ENCODE measurements at places on chromosomes 5 and 9.

GRCh38 chr9:27194401-27195091 lies 85.5 kb downstream of the TEK start:
- no peak for DNase-seq

GRCh38 chr5:103393101-103393754 lies 134.7 kb downstream of the MACIR start:
- DNase-seq, result no peak

DNA sequence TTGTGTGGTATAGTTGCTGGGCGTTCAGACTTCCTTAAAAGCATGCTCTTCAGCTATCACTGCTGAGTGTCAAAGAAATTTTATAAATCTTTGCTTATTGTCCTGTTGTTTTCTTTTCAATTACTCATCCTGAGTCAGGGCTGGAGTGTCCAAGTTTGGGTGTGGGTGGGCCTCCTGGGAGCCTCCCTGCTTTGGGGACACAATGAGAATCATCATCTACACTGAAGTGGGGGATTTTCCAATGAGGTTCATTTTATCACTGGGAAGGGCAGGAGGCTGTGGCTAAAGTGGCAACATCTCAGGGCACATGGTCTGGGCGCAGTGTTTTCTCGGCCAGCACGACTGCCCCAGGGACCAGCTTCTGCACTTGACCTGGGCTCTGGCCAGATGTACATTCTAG lies 19.5 kb downstream of the GFPT2 start:
- DNase-seq, result no peak

DNA sequence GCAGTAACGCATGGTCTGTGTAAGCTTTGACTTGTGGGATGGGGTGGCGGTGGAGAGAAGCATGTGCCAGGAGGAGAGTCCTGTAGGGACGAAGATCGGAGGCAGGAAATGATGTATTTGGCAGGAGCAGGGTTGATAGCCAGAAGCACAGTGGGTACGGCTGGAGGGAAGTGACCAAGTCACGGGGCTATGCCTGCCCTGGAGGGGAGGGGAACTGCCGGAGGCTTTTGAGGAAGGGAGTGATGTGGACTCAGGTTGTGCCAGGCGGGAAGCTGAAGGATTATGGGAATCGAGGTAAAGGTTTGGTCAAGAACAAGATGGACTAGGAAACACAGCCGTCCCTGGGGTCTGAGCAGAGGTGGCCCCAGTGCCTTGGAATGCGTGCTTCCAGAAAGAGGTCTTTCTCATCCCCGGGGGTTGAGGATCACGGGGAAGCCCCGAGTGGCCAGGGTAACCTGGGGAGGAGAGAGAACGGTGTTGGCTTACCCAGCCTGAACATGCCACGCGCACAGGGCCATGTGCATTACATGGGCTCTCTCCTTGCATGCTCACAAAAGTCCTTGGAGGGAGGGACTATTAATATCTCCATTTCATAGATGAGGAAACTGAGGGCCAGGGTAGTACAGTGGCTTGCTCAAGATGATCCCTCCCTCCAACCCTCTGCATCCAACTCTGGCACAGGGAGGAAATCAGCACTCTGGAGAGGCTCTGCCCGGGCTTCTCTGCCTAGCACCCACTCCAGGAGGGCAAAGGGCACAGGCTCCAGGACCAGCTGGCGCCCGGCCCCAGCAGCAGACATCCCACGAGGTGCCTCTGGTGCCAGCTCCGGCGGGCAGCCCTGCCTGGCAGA lies 253.8 kb downstream of the PBX3 start:
- no peak for DNase-seq

DNA sequence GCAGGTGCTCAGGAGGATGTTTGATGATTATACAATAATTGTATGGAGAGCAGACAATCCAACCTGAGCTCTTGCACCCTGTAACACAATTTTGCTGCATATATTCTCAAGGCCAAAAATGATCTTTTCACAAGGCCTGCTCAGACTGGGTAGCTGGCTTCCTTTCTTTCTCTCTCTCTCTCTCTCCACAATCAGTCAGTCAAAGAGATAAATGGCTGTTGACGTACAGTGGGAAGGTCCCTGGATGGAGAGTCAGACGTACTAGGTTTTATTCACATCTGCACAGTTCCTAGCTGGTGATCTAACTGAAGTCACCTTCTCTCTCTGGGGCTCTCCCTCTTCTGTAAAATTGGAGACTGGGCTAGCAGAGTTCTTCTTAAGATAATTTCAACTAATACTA lies 19.8 kb downstream of the SLC36A2 start:
- DNase-seq, result no peak

- no peak for DNase-seq
Measured at GRCh38 chr5:68968429-68968828, 125.4 kb upstream of the SLC30A5 start.

DNA sequence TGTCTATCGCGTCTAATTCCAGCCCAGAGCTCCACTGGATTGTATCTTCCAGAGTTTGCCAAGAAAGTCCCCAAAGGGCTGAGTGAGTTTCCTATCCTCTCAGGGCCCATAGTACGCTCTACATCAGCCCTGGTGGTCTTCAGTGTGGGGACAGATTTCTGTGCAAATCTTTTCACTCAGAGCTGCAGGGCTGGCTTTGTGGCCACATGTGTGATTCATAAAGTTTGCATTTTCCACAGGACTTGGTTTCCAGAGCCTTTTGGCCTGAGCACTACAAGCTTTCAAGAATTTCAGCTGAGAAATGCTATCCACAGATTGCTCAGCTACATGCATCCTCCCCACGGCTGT lies 76.7 kb upstream of the CXCL14 start:
- DNase-seq, result no peak

DNA sequence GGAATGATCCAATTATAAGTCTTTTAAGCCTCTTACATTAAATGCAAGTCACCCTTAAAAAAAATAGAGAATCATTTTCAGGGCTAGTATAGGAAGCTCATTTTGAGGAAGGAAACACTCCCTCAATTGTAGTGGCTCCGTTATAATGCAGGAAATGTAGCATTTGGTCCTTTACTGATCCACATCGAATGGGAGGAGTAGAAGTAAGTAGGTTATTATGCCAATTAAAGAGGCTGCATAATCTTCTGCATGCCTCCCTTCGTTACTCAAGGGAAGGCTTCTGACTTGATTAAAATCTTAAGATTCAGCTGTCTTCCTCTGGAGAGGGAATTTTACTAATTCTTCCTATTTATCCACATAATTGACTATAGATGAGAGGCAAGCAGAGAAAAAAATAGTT lies 579.2 kb upstream of the COX7C start:
- no peak for DNase-seq

DNA sequence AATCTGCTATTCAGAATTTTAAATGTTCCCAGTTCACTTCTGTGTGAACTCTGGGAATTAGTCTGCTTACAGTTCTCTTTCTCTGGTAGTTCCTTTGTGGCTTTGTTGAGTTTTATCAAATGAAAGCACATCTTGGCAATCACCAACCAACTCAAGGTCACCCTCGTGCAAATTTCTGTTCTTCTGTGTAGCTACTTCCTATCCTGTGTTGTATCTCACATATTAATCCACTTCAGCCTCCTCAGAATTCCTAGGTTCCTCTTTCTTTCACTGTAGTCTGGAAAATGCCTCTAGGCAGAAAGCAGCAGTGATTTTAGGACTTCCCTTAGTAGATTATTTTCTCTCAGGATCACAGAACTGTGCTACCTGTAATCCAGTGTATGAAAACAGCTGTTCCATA lies 100.3 kb downstream of the AUH start:
- no peak for DNase-seq

- DNase-seq, result no peak
Measured at GRCh38 chr9:34318163-34318790, 10.8 kb downstream of the KIF24 start.

GRCh38 chr5:13658761-13659160 lies 285.7 kb downstream of the DNAH5 start:
- DNase-seq, result no peak

DNA sequence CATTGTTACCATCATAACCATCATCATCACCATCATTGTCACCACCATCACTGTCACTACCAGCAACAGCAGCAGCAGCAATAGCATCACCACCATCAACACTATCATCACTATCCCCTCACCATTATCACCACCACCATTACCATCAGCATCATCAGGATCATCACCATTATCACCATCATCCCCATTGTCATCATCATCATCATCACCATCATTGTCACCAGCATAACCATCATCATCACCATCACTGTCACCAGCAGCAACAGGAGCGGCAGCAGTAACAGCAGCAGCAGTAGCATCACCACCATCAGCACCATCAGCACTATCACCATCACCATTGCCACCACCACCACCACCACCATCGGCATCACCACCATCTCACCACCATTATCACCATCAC lies 48.4 kb downstream of the S1PR3 start:
- no peak for DNase-seq

DNA sequence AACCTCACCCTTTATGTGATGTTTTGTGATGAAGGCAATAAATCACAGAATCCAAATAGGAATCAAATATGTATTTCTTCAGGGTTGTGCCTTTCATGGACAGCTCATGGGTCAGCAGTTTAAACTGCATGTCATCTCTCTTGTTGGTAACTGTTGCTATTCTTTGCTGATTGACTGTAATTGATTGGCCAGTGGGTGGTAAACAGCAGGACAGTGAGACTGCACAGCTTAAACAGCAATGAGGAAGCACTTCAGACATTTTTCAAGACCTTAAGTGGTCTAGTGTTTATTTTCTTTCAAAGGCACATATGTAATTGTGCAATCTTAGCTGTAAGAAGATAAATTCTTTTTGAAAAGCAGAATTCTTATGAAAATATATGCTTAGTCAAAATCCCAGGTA lies 260.5 kb downstream of the COX7C start:
- no peak for DNase-seq

- no peak for DNase-seq
Measured at GRCh38 chr9:85421641-85422040, 320.1 kb downstream of the AGTPBP1 start.

GRCh38 chr9:136683755-136684154 lies 3.5 kb downstream of the AGPAT2 start:
- no peak for DNase-seq

DNA sequence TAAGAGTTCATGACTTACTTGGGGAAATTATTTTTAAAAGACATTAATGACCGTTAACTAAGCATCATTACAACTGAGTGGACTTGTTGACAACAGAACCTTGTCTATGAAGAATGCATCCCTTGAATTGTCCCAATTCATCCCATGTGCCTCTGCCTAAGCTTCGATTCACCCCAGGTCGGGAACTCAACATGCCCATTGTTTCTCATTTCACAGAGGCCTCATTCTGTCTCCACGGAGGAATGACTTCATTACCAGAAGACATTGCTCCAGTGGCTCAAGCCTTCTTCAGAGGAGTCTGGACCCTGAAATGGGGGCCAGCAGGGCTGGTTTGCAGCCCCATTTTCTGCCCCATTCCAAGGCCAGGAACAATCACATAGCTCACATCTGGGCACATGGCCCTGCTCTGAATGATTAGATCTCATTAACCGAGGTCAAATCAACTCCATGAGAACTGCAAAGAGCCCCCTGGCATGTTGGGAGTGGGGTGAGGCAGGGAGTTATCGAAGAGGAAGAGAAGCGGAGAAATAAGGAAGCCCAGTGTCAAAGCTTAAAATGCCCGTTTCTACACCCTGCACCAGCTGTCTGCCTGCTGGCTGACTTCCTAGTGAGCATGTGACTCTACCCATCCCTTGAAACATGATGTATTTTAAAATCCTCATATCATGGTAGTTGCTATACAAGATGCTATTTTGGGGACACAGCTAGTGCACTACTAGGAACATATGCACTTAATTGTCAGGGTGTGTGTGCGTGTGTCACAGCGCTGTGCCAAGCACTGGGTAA lies 137.3 kb downstream of the LHFPL2 start:
- no peak for DNase-seq

GRCh38 chr9:96567203-96567700 lies 52.4 kb downstream of the CDC14B start:
- peak; percentile 3 for DNase-seq

All from stimulated activated CD8-positive, alpha-beta memory T cell treated with anti-CD3 and anti-CD28 coated beads, Interleukin-2, amount 100 ng/mL, for 1 hour (primary cell).